ENCODE measurements at places on chromosomes 5 and 9. TPM values are rescaled to one million over a fixed set of nuclear protein-coding genes. Genes with fewer than 3 reads are reported as not detected.

- no peak for DNase-seq
Observed at GRCh38 chr9:76526026-76526425, 67.0 kb downstream of the GCNT1 start.

Gene NSD1
- 26.1 TPM for total RNA-seq

Gene MYORG
- 12.1 TPM for total RNA-seq

DNA sequence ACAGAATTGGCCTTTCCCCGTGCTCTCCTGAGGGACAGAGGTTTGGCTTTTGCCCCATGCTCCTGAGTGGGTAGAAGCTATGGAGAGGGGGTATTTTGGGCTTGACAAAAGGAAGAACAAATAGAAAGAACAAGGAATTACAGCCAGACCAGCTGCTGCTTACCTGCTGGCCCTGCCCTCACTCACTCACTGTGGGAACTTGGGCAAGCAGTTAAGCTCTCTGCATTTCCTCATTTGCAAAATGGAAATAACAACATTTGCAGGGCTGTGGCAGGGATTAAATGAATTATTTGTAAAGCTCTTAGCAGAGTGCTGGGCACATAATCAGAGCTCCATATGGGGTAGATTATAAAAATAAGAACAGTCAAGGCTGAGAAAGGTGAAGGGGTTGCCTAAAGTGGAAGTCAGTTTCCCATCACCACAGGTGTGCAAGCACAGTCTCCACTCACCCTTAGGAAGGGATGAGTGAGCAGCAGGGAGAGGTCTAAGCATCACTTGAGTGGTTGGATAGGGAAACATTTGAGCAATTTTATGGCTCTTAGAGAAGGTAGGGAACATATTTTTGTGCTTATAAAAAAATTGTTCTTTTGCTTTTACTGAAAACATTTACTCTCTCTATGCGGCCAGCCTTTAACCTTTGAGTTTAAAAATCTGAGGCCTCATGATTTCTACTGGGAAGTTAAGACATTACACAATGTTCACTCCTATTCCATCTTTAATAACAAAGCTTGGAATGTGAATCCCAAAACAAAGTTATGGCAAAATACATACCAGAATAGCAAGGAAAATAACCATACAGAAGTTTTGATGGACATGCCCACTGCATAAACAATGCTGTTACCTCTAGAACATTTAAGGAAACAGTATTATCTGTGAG is 42.8 kb upstream of the LHFPL2 start:
- DNase-seq = no peak

- no peak for DNase-seq
Observed at GRCh38 chr9:8224381-8224801, 424.8 kb upstream of the DMAC1 start.

GRCh38 chr9:127557998-127558546 is 54.0 kb upstream of the STXBP1 start:
- DNase-seq = no peak

Gene HAVCR2
- total RNA-seq = 16.8 TPM

GRCh38 chr5:113201715-113202114 is 225.1 kb downstream of the DCP2 start:
- no peak for DNase-seq
